ENCODE measurements at places on chromosomes 1 and 21.

DNA sequence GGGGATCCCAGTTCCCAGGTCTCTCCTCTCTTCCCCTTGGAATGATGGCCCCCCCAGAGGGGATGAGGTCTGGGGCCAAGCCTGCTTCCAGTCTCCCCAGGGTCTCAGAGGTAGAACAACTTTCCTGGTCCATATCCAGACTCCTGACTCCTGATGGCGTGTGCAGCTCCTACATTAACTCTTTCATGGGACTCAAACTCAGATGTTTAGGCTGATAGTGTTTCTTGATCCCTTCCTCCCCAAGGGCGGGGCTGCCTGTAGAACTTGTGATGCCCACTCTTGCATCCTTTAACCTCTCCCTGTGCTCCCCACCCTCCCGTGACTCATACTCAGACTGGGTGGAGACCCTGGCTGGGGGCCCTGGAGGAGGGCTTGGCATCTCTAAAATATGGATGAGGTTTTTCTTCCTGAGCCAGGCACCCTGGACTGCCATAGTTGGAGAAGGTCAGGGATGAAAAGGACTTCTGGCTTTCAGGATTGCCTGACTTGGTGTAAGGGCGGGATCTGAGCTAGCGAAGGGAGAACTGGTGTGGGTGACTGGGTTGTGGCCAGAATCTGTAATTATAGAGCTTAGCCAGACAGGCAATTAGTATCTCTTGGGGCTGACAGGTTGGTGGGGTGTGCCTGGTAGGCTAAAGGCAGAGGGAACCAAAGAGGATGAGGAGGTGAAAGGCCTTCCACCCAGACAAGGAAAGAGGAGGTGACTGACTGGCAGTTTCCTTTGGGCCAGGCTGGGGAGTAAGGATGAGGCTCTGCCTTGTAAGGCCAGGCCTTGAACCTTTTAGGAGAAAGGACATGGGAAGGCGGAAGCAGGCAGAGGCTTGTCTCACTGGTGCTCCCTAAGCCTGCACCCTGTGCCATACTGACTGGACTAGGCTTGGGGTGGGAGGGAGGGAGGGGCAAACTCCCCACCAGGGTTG, 1.5 kb downstream of the ATP8B2 start:
- DNase-seq, result no peak

GRCh38 chr1:222680080-222680479, 32.2 kb downstream of the AIDA start:
- DNase-seq, result no peak

GRCh38 chr1:149879556-149879955, 19.8 kb upstream of the BOLA1 start:
- DNase-seq, result no peak

GRCh38 chr1:206579747-206580437, 32.4 kb downstream of the EIF2D start:
- DNase-seq, result peak; percentile 98

- no peak for DNase-seq
Observed at GRCh38 chr1:37741662-37742061, 23.3 kb downstream of the EPHA10 start.

All from MV-4-11 (cell line).